ENCODE measurements at places on chromosomes 12 and 14.

DNA sequence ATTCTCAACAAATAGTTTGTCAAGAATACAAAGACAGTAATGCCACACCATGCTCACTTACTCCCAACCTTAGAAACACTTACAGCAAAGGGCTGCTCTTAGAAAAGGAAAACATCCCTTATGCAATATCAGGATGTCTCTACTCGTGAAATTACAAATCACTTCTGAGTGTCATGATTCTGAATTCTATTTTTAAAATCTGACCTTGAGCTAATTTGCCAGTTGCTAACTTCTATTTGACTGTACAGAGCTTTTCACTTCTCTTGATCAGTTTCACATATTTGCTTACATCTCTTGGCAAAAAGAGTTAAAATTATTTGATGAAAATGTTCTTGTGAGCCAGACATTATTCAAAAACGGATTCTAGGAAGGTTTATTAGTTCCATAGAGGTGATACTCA, 136.7 kb upstream of the SLC35F4 start:
- no peak for DNase-seq

GRCh38 chr12:73057428-73057827, 785.3 kb downstream of the TRHDE start:
- DNase-seq = no peak

GRCh38 chr12:27293463-27293862, 39.2 kb upstream of the BMAL2 start:
- no peak for DNase-seq

DNA sequence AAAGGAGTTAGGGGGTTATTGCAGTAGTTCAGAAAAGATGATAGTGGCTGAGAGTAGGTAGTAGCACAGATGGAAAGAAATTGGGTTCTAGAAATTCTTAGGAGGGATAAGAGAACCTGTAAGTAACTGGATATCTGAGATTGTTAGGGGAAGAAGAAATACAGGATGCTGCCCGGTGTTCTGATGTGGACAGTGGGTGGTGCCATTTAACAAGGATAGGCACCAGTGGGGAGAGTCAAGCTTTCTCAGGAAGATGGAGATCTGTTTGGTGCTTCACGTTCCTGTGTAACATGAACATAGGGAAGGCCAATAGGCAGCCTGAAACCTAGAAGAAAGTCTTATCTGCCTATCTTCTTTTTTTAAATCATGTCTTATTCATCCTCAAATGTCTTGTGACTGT, 245.9 kb downstream of the NPAS3 start:
- DNase-seq = no peak

DNA sequence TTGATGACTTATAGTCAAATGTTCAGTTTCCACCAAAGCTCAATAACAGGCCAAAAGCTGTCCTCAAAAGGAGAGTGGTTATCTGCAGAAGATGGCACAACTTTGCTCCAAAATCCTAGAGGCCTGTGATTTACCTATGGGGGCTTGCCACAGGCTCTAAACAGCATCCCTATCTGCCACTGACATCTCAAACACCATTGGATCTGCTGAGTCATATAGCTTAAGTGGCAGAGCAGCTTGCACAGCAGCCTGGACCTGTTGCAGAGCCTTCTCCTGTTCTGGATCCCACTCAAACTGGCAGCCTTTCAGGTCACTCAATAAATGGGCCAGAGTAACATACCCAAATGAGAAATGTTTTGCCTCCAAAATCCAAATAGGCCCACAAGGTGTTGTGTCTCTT, 60.6 kb upstream of the NAA30 start:
- no peak for DNase-seq

GRCh38 chr12:110995016-110995415, 74.6 kb upstream of the MYL2 start:
- DNase-seq = no peak

DNA sequence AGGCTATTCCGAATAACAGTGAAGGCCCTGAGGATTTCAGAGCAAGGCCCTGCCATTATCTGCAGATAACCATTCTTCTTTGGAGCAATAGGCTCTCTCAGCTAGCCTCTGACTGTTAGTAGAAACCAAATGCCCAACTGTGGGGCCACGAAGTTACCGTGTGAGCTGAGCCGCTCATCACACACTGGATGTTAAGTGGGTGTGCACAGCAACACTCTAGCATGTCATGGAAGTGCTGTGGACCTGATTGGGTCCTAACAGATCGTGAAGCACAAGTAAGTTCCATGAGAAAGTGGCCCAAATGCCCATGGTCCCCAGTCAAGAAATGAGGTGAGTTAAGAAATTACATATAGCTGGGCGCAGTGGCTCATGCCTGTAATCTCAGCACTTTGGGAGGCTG, 190.4 kb downstream of the ALG10 start:
- DNase-seq = no peak

DNA sequence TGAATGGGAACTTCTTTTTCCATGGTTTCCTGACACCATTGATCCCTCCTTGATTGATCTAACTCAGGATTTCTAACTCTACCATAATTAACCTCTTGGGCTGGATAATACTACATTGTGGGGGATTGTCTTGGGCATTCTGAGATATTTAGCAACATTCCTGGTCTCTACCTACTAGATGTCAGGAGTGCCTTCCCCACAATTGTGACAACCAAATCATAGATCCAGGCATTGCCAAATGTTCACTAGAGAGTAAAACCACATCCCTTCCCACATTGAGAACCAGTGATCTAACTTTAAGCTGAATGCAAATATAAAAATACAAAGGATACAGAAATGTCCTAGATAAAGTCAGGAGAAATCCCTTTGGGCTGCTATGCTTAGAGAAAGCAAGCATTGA, 36.9 kb upstream of the CCDC198 start:
- no peak for DNase-seq

GRCh38 chr14:104112113-104112505, 26.3 kb upstream of the KIF26A start:
- DNase-seq = no peak

- no peak for DNase-seq
Observed at GRCh38 chr12:27652174-27652763, 44.0 kb upstream of the REP15 start.

DNA sequence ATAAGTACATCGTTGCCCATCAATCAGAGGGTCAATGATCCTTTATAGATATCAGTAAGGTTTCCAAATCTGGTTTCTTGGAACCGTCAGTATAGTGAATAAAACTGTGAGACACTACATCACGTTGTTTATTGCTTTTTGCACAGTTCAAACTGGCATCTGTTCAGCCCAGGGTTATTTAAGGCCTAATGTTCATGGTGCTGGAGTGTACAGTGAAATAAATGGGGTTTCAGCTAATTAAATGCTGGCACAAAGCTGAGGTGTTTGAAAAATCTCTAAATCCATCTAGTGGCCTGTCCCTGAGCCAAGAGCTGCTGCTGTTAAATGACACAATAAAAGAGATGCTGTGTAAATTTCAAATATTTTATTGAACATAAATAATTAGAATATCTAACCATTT, 69.9 kb downstream of the RPS29 start:
- no peak for DNase-seq

DNA sequence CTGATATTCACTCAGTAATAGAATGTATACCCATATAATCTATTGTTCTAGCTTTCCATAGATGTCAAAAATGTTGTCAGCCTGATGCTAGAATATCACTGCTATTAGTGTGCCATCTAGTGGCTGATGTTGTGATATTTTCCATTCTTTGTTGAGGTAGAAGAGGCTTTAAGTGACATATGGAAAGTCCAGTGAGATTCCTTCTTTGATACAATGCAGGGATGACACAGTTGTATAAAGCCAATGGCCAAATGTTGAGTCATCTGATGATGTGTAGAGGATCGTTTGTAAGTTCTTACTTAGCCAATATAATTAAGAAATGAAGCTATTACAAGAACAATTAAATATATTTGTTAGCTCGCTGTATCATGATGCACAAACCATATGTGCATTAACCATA, 58.1 kb upstream of the PCED1B start:
- DNase-seq = no peak

DNA sequence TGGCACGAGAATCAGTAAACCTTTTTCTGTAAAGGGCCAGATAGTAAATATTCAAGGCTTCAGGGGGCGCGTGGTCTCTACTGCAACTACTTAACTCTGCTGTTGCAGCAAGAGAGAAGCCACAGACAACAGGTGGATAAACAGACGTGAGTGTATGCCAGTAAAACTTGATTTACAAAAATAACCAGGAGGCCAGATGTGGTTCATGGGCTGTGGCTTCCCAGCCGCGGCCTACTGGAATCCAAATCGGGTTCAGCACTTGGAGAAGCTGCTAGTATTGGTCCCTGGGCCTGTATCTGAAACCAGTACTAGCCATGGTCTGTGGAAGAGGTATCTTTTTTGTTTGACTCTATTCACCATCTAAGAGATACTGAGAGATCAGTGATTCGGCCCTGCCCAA, 13.3 kb downstream of the PPP2R5C start:
- no peak for DNase-seq

DNA sequence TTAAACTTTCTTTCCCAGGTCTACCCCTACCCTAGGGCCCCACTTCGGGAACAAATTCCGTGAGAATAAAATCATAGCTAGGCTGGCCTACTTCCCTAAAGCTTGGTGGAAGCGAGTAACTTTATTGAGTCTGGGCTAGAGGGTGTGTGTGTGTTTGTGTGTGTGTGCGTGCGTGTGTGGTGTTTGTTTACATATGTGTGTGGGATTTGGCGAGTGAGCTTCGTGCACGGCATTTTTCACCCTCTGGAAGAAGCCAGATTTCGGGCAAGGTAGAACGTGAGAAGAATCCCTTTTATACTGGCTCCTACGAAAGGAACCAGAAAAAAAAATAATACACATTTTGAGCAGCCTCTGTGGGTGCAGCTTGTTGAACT, 7.5 kb upstream of the LHX5 start:
- no peak for DNase-seq

DNA sequence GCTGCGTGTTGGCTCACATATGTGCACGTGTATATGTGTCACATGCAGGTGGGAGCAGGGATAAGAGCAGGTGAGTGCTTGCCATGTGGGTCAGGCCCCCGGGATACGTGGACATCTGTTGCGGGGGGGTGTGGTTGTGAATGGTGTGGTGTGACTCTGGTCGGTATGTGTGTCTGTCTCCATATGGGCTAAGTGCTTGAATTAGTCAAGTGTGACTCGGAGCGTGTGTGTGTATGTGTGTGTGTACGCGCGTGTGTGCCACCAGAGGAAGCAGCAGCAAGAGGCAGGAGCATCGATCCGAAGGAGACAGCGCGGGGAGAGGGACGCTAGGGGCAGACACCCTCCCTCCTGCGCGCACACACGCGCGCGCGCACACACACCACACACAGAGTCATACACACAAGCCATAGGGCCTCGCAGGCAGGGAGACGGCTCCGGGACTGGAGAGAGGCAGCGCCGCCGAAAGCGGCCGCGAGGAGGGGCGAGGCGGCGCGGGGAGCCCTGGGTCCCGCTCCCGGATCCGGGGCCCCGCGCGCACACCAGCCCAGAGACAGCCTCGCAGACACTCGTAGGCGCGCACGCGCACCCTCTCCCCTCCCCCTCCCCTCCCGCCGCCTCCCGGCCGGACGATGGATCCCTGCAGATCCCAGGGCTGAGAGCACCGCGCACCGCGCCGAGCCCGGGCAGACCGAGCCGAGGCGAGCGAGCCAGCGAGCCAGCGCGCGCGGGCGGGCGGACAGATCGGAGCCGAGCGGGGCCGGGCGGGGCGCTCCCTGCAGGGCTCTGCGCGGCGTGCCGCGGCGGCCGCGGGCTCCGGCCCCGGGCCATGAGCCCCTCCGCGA, at the start of gene ASIC1:
Gene ASIC1 (plus strand): TSS at position 597 of the 842 bp plus-strand sequence. CDS start 1,171 bp downstream, outside the sequence.
- peak; percentile 21 for DNase-seq

- DNase-seq = no peak
Observed at GRCh38 chr14:96666088-96666487, 131.1 kb upstream of the VRK1 start.

DNA sequence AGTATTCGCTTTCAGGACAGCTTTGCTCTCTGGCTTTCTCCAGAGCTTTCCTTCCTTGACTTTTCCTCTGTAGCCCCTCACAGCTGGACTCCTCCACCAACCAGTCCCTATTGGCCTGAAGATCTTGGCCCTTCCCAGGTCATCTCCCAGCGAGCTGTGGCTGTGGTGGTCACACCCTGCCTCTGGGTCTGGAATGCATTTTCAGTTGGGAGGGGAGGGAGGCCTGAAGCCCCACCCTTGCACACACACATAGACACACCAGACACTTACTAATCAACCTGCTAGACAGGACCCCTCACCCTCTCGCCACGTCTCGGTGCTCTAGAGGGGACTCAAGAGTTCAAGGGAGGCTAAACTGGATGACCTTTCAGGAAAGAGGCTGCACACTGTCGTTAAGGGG, 13.9 kb downstream of the JDP2 start:
- DNase-seq = no peak

All from stimulated activated CD4-positive, alpha-beta T cell treated with anti-CD3 and anti-CD28 coated beads, Interleukin-15, amount 100 ng/mL, for 1 hour (primary cell).